ENCODE measurements at places on chromosomes 2 and 18.

GRCh38 chr2:8004250-8004681 is 677.6 kb upstream of the ID2 start:
- no peak for DNase-seq

DNA sequence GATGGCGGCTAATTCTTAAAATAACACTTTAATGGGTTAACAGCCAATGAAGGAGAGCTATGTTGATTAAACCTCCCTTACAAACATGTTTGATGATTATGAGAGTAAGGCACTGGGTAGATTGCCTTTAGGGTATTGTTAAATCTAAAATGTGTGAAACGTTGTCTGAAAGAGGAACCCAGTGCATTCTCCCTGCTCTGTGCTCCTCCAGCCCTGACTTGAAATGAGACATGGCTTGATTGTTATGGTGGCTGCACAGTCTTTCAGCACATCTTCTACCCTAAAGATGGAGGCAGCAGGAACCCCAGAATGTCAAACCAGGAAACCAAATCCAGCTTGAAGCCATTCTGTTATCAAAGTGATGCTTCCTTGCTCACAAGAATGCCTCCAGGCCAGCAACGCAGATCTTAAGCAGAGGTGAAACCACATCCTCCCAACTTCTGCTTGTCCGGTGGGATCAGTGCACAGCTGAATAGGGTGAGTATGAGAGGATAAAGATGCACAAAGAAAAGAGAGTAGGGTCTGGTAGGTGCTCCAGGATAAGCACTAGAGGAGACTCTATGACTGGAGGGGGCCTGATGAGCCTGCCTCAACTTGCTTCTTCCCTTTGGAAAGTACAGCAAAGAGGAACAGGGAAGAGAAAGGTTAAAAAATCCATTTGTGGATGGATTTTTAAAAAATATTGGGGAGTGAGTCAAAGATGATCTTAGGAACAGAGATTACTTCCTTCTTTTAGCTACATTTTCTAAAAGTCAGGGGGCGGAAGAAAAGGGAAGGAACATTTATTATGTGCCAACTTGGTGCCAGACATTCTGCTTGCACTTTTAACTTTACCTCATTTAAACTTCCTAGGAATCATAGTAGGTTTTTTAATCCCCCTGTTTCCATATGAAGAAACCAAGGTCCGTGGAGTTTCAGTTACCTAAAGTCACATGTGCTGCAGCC is 523.0 kb downstream of the TXNL1 start:
- DNase-seq: no peak

DNA sequence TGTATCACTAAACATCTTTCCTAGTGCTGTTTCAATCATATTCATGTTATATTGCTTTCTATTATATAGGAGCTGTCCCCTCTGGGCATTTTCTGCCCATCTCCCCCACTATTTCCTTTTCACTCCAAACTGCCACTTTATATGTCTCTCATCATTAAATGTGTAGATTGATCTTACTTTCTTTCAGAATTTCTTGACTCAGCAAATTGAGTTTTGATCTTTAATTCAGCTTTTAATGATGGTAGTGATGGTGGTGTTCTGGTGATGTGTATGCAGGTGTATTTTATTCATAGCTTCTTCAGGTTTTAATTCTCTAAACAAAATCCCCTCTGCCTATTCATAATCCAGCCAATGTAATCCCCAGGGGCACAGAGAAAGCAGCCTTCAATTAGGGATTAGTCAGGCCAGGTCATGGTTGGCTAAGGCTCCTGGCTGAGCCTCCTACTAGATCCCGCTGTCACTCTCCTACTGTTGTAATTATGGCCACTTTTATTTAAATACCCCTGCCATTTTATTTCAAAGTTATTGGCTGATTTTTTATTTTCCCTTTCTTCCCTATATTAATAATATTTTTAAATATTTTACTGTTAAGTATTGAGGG is 325.4 kb downstream of the SPAG16 start:
- no peak for DNase-seq

- DNase-seq: no peak
Measured at GRCh38 chr18:26708806-26709716, 156.4 kb downstream of the AQP4 start.

DNA sequence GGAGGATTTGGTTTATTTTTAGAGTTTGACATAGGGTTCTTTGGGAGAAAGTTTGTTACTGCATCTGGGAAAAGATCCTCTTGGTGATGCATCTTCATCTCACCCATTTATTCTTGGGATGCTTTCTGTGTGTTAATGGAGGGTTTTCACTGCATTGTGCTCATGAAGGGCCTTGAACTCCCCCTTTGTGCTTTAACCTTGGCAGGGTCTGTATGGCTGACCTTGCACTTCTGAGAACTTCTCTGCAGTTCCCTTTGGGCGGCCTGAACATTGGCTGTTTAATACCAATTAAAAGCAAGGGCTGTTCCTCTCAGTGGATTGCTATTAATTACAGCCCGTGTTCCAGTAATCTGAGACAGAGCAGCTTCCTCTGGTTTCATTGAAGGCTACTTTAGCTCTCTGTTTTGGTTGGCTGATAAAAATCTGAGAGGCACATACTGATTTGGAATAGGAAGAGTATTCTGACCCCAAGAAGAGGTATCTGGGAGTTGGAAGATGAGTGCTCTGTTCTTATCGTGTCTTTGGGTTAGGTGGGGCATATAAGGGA is 37.5 kb downstream of the FMNL2 start:
- no peak for DNase-seq

- no peak for DNase-seq
Measured at GRCh38 chr2:216652566-216652965, 19.3 kb downstream of the IGFBP2 start.

DNA sequence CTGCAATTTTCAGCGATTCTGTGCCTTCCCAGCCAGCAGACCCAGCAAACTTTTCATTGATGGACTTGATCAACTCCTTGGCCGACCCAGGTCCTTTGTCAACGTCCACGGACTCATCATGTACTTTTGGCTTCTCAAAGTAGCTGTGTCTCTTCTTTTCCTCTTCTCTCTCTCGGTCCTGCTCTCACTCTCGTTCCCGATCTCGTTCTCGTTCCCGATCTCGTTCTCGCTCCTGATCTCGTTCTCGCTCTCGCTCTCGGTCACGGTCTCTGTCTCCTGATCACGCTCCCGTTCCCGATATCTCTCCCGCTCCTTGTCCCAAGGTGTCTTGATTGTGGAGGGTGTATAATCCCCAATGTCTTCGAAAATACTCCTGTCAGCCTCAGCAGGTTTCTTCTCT is 219.5 kb upstream of the FANCL start:
- no peak for DNase-seq

DNA sequence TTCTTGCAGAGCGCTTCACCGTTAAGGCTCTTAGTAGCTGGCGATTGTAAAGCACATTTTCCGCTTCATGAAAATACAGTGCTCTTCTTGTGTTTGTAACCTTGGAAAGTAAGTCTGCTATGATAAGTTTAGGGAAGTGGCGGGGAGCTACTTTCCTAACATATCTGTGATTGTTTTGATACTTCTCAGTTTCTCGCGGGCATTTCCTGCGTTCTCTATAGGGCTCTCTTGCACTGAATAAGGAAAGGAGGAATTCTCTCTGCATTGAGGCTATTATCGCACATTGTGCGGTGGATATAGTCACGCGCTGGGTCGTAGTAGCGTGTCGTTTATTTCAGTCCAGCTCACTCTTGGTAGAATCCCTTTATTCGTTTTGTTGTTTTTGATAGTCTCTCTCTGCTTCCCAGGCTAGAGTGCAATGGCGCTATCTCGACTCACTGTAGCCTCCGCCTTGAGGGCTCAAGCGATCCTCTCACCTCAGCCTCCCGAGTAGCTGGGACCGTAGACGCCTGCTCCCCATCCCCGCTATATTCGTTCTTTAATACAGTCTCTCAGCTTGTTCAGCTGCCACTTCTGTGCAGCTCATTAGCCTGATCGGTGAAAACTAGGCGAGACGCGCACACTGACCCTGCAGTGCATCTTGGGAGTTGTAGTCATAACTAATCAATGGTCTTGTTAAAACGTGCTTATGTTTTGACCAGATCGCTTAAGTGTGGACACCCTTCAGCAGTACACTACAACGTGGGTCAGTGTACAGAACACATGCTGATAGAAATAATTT is 1.0 kb upstream of the PPP4R3B start:
- DNase-seq: no peak

DNA sequence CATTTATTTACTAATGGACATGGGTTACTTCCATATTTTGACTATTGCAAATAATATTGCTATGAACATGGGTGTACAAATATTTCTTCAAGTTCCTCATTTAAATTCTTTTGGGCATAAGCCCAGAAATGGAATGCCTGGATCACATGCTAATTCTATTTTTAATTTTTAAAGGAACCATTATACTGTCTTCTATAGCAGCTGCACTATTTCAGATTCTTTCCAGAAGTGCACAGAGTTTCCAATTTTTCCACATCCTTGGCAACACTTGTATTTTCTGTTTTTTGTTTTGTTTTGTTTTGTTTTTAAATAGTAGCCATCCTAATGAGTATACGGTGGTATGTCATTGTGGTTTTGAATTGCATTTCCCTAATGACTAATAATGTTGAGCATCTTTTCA is 8.5 kb upstream of the RALBP1 start:
- DNase-seq: no peak

GRCh38 chr2:84776011-84776410 is 104.9 kb downstream of the TRABD2A start:
- no peak for DNase-seq

DNA sequence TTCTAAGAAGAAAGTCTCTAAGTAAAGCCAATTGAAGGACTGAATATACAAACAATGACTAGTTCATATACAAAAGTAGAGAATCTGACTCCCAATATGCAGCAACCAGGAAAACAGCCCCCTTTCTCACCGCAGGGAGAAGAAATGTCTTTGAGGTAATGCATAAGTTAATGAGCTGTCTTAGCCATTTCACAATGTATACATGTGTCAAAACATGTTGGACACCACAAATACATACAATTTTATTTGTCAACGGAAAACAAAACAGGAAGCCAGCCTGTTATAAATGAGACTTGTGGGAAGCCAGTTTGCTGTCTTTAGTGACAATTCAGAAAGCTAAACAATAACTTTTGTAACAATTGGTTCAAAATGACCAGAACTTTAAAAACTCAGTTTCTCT is 389.2 kb downstream of the CBLN2 start:
- no peak for DNase-seq

GRCh38 chr2:226788064-226788463 is 11.6 kb downstream of the IRS1 start:
- no peak for DNase-seq

DNA sequence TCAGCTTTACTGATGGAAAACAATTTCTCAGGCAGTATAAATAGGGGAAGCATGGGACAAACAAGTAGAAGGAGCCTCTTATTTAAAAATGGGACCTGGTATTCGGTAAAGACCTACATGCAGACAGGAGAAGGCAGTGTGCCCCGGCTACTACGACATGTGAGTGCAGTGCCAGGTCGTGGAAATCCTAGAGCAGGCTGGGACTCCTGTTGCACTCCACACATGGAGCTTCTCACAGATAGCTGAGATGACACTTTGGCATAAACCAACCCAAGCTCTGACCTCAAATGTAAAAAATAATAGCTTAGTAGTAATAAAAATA is 885 bp upstream of the DSEL start:
- DNase-seq: no peak

DNA sequence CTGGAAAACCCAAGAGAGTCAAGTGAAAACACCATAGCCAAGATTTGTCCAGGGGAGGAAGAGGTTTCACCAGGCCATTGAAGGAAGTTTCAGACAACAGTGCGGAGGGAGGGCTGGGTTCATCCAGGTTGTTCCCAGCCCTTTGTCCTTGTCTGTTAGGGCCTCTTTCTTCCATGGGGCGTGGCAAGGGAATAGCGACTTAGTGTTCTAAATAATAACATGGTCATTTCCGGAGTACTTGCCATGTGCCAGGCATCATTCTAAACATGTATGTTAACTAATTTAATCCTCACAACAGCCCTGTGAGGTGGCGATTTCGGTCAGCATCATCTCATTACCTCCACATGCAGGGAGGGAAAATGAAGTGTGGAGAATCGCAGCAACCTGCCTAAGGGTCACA is 77.3 kb downstream of the TCF7L1 start:
- DNase-seq: no peak

GRCh38 chr2:54524226-54524991 is 68.3 kb downstream of the SPTBN1 start:
- DNase-seq: peak; percentile 60

GRCh38 chr2:98715812-98716451 is 15.0 kb downstream of the MGAT4A start:
- DNase-seq: no peak
